ENCODE measurements at places on chromosomes 2 and 18.

DNA sequence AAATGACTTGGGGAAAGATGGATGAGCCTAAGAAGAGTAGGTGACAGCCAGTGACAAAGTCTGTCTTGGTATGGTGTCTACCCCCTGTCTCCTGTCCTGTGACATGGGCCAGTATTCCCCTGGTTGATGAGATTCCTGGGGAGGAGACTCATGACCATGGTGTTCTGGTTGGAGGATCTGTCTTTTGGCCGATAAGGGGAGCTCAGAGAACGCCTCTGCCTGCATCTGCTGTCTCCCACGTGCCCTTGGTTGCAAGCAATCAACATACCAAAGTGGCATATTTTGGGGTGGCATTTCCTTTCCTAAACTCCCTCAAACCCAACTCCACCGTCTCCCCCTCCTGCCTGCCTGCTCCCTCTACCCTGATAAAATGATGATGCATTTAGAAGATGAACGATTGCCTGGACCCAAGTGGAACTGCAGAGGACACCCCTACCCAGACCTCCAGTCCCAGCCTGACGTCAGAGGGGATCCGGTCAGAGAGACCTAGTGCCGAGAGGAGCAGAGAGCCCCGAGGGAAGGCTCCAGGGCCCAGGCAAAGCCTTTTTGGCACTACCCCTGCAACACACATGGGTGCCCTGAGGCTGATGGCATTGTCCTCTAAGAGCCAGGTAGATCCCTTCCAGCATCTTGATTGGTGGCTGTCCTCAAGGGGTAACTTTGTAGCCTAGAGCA is 124.2 kb upstream of the MSH6 start:
- DNase-seq: peak; percentile 23

- DNase-seq: no peak
Measured at GRCh38 chr2:96181529-96181928, 27.1 kb downstream of the STARD7 start.

- no peak for DNase-seq
Measured at GRCh38 chr18:59743566-59743965, 46.3 kb upstream of the CCBE1 start.

- no peak for DNase-seq
Measured at GRCh38 chr2:153268941-153269461, 209.6 kb downstream of the RPRM start.

All from osteoblast (primary cell).